ENCODE measurements at places on chromosomes 13 and 19.

GRCh38 chr13:40438999-40439797, 227.2 kb downstream of the FOXO1 start:
- DNase-seq = peak; percentile 15

- DNase-seq = no peak
These were observed 34.7 kb upstream of the WDFY2 start for GRCh38 chr13:51549593-51549992.

- no peak for DNase-seq
These were observed 16.0 kb downstream of the POU4F1 start for GRCh38 chr13:78587395-78587794.

DNA sequence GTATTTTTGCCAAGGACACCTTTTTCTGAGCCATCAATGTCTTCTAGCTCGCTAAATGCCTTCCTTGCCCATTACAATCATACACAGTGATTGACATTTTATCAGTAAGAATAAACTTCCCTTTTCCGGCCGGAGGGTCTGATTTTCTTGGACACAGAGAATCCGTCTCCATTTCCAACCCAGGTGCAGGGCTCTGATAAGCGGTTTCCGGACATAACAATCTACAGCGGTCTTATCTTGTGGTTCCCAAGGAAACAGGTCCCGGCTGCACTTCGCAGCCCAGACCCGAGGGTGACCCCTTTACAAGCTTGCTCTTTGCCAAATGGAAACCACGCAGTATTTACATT, 5.1 kb upstream of the ZNF77 start:
- peak; percentile 98 for DNase-seq

DNA sequence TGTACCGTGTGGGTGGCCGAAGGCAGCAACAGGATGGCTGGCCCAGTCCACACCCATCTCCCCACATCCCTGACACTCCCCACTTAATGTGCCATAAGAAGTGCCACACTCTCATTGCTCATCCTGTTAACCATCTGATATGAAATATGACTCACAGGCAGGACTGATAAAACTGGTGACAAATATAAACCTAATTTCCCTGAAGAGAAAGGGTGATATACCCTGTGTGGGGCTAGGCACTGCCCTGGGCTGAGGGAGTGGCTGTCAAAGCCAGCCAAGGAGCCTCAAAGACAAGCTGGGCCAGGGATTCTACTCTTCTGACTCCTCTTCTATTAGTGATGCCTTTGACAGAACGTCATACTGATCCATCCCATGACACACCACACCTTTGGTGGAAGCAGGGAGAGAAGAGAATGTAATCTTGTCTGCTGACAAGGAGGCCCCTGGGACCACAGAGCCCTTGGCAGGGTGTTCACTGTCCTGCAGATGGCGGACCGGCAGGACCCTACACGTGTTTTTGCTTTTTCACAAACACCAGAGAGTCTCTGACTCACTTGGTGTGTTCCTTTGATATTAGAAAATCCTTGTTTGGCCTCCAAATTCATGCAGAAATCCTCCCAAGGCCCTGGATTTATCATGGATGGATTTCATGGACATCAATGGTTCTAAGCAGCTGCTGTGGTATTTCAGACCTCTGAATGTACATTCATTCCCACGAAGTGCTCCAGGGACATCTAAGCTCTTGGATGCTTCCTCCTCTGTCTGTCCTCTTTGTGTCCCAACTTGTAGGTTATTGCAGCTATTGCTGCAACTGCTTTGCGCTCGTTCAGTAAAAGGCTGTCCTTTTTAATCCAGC, 98.0 kb upstream of the WASF3 start:
- peak; percentile 71 for DNase-seq

- DNase-seq = no peak
These were observed 159.4 kb downstream of the NHLRC3 start for GRCh38 chr13:39197647-39198007.

- DNase-seq = no peak
These were observed 478 bp downstream of the CLC start for GRCh38 chr19:39737351-39737750.

DNA sequence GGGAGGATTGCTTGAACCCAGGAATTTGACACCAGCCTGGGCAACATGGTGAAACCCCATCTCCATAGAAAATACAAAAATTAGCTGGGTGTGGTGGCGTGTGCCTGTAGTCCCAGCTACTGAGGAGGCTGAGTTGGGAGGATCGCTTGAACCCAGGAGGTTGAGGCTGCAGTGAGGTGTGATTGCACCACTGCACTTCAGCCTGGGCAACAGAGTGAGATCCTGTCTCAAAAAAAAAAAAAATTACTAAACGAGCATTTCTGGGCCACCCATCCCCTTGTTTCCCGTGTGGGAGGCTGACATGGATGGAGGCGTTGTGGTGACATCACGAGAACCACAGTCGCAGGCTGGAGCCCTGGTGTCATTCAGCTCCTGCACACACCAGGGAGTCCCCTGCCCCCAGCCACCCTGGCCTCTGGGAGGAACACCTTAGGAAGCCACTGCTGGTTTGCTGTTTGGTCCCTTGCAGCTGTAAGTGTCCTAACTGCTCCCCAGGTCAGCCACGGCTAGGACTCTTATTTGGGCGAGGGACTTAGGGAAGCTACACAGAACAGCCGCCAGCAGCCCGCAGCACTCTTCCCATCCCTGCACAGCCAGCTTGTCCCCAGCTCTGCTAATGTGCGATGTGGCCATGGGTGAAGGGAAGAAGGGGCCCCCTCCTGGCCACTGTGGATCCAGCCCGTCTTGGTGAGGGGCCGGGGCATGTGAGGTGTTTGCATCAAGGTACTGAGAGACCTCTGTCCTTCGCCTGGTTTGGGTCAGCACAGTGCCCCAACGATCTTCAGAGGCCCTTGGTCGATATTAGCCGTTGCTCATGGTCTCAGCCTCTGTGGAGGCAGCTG, 12.7 kb downstream of the NKPD1 start:
- DNase-seq = no peak

DNA sequence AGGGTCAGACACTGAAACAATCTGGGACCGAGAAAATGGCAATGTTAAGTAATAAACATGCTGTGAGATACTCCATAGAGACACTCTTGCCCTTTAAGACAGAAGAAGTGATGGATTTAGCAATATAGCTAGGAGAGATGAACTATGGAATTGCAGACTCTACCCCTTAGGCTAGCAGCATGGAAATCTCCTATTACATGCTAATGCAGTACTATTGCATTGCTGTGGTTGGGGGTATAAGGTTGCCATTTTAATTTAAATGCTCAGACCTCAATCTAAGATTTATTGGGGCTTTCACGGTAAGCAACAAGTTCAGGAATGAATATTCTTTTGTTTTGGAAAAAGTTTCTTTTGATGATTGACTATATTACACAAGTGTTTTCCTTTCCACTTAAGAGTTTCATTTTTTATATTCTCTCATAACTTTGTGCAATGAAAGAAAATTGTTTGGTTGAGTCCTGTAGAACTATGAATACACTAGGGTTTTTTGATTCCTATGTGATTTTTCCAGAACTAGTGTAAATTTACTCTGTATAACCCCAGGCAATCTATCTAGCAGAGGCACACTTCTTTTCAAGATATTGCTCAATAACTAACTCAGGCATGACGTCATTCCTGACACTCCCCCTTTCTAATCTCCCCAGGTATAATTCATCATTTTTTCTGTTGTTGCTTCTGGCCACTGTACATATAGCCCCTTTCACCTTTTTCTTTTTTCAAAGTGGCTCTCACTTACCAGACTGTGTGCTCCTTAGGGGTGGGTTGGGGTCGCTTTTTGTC, 394.7 kb upstream of the KLF12 start:
- no peak for DNase-seq

- no peak for DNase-seq
These were observed 34.1 kb downstream of the CARD8 start for GRCh38 chr19:48221628-48222027.

DNA sequence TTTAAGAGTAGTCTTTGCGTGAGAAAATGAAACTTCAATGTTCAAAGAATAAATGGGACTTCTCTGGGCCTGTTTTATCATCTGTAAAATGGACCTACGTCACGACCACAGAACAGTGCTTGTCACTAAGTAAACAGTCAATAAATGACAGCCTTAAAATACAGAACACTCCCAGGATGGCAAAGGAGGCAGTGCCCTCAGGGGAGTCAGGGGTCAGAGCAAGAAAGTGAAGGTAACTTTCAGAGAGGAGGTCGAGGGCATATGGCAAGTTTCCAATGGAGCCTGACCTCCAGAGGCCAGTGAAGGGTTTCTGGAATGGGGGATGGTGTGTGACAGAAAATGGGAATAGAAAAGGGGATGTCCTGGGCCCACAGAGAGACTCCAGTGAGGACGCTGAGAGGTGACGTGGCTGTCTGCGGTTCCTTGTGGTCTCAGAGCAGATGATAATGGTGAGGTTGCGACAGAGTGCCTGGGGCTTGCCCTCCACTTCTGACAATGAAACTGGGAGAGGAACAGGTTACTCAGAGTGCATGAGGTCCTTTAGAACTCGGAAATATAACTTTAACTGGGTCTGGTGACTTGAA, 91.8 kb downstream of the UBL3 start:
- DNase-seq = peak; percentile 83

Measured in hematopoietic multipotent progenitor cell treated with erythropoietin and hydrocortisone succinate and interleukin-3 and kit ligand, for 4 days (in vitro differentiated cells).